Osteoblast (primary cell): ENCODE measurements at places on chromosomes 7 and 10. TPM values are rescaled to one million over a fixed set of nuclear protein-coding genes. Genes with fewer than 3 reads are reported as not detected.

GRCh38 chr7:159280008-159280407 lies 135.3 kb upstream of the VIPR2 start:
- peak; percentile 32 for DNase-seq

DNA sequence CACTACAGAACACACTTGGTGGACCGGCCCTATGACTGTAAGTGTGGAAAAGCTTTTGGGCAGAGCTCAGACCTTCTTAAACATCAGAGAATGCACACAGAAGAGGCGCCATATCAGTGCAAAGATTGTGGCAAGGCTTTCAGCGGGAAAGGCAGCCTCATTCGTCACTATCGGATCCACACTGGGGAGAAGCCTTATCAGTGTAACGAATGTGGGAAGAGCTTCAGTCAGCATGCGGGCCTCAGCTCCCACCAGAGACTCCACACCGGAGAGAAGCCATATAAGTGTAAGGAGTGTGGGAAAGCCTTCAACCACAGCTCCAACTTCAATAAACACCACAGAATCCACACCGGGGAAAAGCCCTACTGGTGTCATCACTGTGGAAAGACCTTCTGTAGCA lies 14.6 kb downstream of the ZSCAN21 start:
- no peak for DNase-seq

GRCh38 chr10:12434277-12434676 lies 84.9 kb downstream of the CAMK1D start:
- DNase-seq, result no peak

- no peak for DNase-seq
Measured at GRCh38 chr10:48880016-48880705, 59.5 kb downstream of the LRRC18 start.

- no peak for DNase-seq
Measured at GRCh38 chr10:49175587-49176309, 12.4 kb downstream of the TMEM273 start.

DNA sequence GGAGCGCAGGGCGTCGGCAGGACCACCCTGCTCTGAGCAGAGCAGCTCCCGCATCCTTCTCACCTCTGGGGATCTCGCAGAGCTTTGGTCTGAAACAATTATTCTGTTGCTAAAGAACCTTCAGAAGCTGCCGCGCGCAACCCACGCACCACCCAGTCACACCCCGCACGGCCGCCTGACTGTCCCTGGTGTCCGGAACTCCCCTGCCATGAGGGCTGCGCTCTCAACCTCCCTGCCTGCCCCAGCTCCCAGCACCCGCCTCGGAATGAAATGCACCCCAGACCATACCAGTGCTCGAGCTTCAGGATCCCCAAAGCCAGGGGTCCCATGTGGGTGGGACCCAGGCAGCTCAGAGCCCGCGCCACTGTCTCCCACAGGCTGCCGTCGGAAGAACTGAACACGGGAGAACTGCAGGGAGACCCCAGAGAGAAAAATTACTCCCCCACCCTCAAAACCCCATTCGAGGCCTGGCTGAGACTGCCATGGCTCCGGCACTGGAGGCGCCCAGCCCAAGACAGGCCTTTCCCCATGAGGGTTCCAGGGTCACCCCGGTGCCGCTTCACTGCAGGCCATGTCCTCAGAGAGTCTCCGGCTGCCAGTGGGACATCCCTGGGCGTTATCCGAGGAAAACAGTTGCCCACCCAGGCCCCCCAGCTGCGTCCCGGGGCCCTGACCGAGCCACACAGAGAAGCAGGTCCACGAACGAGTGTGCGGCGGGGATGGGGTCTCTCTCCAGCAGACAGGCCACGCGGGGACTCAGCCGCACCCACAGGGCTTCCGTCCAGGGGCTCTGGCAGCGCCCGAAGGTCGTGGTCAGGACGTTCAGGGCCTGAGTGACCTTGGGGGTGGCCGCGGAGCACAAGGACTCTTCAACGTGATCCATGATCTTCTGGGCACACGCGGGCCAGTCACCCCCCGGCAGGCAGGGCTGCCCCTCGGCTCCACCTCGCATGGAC lies 12.1 kb downstream of the BRAT1 start:
- DNase-seq, result peak; percentile 58

DNA sequence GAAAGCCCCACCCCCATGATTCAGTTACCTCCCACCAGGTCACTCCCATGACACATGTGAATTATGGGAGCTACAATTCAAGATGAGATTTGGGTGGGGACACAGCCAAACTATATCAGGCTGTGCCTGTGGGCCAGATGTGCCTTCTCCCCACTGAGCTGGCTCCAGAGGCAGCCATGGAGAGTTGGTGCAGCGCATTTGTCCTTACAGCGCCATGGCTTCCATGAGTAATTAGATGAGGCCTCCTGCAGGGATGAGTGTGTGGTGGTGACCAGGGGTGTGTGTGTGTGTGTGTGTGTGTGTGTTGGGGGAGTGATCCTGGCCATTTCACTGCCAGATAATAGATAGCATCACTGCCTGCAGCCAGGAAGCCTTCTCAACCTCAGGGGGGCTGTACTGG lies 94.6 kb downstream of the FANK1 start:
- DNase-seq, result no peak

GRCh38 chr10:44004913-44005787 lies 356.5 kb upstream of the ZNF32 start:
- peak; percentile 56 for DNase-seq

GRCh38 chr7:122588621-122589020 lies 110.3 kb downstream of the RNF133 start:
- DNase-seq, result no peak

GRCh38 chr7:23520582-23520981 lies 11.2 kb downstream of the TRA2A start:
- no peak for DNase-seq

GRCh38 chr7:107658467-107658866 lies 2.2 kb upstream of the SLC26A4 start:
- no peak for DNase-seq

GRCh38 chr7:114181280-114181679 lies 233.3 kb upstream of the FOXP2 start:
- no peak for DNase-seq

RNF32 gene
- under 0.01 and 0.29 TPM in 2 replicates for total RNA-seq

KLLN gene
- 0.59 and 0.72 TPM in 2 replicates for total RNA-seq

COL26A1 gene
- not detected in 2 replicates for total RNA-seq

ELAPOR2 gene
- 0.88 and 4.0 TPM in 2 replicates for total RNA-seq

ANKMY2 gene
- 26.8 and 28.0 TPM in 2 replicates for total RNA-seq

ADCY1 gene
- total RNA-seq, result 0.59 and 1.1 TPM in 2 replicates

ASB10 gene
- total RNA-seq, result not detected in 2 replicates
